ENCODE measurements at places on chromosomes 7 and 10. TPM values are rescaled to one million over a fixed set of nuclear protein-coding genes. Genes with fewer than 3 reads are reported as not detected.

Gene ZNF775
- total RNA-seq: 3.4 TPM

Gene WASHC2A
- total RNA-seq: 28.4 TPM

Gene FBXO24
- total RNA-seq: 0.40 TPM

Gene PDE1C
- total RNA-seq: 220 TPM

Gene OR2A42
- total RNA-seq: not detected

DNA sequence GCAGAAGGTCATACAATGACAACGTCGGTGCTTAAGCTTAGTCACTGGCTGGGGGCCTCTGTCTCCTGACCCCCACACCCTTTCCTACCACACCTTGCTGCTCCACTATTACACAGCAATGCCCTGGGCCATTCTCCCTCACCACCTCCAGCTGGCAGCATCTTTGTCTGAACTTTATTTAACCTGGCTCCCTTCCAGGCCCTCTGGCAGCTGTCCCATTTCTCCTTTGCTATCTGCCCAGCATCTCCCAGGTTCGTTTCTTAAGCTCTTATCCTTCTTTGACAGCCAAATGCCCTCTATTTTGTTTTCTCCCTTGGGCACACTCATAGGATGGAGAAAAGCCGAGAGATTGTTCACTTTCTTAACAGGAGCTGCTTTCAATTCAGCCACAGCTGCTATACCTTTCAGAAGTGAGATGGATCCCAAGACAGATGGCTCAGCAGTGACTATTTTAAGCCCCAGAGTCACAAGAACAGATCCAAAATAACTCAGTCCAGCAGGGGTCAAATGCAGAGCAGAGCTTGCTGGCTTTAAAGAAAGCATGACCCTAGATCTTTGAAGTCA lies 1277.1 kb upstream of the AUTS2 start:
- DNase-seq: no peak

DNA sequence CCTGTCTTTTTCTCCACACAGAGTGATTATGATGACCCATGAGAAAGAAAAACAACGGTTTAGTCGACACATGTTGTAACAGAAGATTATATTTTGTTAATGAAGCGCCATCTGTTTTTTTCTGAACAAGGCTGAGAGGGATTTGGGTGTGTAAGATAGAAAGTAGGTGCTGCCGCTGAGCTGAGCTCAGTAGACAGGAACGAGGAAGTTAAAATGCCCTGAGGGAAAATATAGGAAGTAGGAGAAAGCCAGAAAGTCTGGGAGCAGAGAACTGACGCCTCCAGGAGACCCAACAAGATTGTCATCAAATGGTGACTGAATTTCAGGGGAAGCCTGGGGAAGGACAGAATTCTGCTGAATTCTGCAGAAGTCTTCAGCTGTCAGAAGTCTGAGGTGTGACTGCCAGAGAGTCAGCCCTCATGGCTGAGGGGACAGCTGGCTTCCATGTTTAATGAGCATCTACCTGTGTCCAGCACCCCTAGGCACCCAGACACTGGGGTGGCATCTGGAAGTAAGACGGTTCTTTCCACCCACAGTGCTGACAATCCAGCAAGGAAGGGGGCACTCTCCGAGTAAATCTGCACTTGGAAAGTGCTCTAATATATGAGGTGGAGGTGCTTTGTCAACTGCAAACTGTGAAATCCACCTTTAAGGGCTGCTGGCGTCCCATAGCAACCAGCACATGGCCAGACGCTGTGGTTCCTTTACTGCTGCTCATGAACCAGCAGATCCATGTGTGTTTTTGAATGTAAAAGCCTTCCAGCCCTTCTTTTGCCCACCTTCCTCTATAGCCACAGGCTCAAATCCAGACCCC lies 12.5 kb upstream of the TSPAN15 start:
- no peak for DNase-seq

- DNase-seq: no peak
These were observed 32.0 kb downstream of the GRID1 start for GRCh38 chr10:86334488-86335085.

Data from cardiac septum (tissue), 1 donor.